Hematopoietic multipotent progenitor cell treated with erythropoietin and hydrocortisone succinate and interleukin-3 and kit ligand, for 4 days (in vitro differentiated cells): ENCODE measurements at places on chromosomes 5 and 9.
A peak's percentile ranks its signal among the peaks of the same experiment; 100 is the strongest.

- DNase-seq: no peak
Observed at GRCh38 chr9:128643519-128644300, 12.9 kb downstream of the DYNC2I2 start.

- DNase-seq: no peak
Observed at GRCh38 chr9:136115641-136116359, 2.9 kb downstream of the TMEM250 start.

DNA sequence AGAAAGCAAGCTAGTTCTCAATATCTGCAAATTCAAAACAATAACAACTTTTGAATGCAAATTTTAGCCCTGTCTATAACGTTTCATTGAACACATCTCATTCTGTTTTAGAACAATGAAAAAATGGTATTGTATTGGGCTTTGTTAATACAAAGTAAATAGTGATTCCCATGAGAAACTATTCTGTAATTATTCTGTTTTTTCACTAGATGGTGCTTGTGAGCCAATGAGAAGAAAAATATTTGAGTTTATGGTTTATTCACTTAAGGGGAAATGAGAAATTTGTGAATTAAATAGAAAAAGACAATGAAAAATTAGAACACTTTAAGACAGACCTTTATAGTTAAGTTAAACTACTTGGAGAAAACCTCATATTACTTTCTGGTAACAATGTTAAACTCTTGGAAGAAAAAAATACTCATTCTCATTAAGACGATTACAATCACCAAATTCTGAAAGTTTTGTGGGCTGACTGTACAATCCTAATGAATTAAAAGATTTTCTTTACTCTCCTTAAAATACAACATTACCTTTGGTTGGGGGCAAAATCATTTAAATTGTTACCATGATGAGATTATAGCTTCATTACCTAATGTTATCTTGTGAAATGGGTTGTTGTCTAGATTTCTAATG, 127.0 kb downstream of the NNT start:
- peak; percentile 63 for DNase-seq

DNA sequence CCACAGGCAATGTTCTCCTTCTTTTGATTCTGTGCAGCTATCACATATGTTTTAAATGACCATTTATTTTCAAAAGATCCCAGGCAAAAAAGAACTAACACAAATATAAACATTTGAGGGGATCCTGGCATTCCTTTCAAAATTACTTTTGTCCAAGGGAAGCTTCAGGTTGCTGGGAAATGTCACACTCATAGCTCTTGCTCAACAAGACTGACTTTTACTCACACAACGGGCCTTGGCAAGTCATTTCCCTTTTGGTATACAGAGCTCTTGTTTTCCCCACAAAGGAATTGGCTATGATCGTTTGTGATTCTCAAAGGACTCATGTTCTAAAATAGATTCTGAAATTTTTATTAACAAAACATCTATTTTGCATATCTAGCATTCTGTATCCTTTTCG, 4.5 kb upstream of the PALM2AKAP2 start:
- DNase-seq: no peak

DNA sequence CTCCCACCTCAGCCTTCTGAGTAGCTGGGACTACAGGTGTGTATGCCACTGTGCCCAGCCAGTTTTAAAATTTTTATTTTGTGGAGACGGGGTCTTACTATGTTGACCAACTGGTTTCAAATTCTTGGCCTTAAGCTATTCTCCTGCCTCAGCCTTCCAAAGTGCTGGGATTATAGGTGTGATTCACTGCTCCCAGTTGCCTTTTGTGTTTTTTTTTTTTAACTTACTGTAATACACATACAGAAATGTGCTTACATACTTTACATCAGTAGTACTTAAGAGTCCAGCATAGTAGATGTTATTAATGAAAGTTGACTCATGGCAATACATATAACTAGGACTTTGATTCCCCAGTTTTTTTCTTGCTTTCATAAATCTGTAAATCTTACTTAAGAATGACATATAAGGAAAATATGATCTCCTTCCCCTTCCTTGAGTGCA, 4.7 kb downstream of the MAN2A1 start:
- DNase-seq: no peak

GRCh38 chr9:26744191-26744965, 148.2 kb downstream of the CAAP1 start:
- peak; percentile 66 for DNase-seq

DNA sequence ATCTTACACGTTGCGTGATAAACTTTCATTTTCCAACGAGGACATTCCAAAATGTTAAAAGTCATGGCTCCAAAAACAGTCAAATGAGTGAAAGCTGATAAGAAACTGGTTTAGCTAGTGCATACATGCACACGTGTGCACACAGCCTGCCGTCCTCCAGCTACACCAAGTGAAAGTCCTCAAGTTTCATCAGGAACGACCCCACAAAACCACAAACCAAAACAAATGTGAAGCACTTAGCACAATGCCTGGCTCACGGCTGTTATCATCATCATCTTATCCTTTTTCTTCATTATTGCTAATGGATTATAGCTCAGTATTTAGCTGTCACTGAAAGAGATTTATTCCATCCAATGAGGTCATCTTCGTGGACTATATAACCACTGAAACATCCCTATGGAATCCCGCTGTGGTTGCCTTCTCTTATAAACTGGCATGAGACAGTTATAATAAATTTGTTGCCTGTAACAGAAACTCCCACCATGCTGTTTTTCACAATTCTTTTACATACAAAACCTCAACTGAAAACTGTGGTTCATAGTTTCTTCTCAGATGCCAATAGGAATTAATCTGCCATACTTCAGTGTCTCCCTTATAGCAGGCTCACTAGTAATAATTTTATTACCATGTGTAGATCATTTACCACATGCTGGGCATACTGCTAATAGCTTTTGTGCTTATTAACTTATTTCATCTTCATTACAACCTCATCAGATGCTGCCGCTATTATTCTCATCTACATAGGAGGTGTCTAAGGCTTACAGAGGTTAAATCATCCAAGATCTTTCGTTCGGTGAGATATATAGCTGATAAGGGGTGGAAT, 56.1 kb downstream of the SAXO1 start:
- DNase-seq: peak; percentile 47

DNA sequence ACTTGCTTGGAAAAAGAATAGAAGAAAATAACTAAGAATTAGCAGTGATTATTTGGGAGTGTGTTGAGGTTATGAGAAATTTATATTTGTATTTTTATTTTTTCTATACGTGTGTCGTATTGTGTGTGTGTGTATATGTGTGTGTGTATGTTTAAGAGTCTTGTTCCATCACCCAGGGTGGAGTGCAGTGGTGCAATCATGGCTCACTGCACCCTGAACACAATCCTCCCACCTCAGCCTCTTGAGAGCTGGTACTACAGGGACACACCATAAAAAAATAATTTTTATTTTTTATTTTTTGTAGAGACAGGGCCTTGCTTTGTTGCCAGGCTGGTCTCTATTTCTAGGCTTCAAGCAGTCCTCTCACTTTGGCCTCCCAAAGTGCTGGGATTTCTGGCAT, 643.8 kb downstream of the PDE4D start:
- DNase-seq: no peak

GRCh38 chr9:3993773-3994172, 306.1 kb downstream of the GLIS3 start:
- peak; percentile 54 for DNase-seq

DNA sequence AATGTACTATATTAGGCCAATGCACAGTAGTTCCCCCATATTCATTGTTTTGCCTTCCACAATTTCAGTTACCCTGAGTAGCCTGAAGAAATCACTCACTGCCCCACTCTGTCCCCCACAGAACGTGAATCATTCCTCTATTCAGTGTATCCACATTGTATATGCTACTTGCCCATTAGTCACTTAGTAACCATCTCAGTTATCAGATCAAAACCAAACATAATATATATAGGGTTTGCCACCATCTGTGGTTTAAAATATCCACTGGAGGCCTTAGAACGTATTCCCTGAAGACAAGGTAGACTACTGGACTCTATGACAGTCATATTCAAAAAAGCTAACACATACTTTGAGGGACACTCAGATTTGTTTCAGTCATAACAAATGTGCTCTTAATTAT, 465.7 kb upstream of the RGMB start:
- DNase-seq: no peak
